ENCODE measurements at places on chromosomes 3 and 15.

DNA sequence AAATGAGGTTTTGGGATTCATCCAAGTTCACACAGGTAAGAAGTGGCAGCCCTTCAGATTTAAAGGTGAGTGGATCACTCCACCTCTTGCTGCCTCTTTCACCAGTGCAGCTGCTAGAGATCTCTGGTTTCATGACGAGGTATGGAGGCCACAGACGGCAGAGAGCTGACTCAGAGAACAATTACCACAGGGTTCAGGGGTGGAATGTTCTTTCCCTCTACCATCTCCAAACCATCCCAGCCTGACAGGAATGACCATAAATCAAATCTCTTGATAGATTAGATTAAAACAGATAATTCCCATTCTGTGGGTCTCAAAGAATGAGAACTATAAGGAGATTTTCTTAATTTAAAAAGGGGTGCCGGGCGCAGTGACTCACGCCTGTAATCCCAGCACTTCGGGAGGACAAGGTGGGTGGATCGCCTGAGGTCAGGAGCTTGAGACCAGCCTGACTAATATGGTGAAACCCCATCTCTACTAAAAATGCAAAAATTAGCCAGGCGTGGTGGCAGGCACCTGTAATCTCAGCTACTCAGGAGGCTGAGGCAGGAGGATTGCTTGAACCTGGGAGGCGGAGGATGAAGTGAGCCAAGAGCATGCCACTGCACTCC, 174.2 kb upstream of the ATP11B start:
- peak; percentile 74 for DNase-seq

GRCh38 chr3:128489927-128490649, 2.9 kb downstream of the GATA2 start:
- DNase-seq, result peak; percentile 44

DNA sequence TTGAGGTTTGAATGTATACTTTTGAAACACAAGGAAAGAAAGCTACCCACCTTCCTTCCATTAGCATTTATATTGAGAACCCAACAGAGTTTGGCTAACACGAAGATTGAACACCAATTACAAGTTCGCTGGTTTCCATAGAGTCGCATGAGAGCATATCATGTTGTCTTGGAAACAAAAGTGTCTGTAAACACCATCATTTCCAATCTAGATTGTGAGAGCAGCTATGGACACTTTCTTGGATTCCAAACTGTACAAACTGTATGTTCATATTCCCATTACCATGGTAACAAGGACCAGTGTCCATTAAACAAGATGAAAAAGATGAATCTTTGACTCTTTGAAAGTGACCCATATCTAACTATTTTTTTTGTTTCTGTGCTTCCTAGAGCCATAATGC, 529.9 kb upstream of the ROBO1 start:
- no peak for DNase-seq

GRCh38 chr15:37586976-37587375, 347.5 kb upstream of the TMCO5A start:
- DNase-seq, result no peak

DNA sequence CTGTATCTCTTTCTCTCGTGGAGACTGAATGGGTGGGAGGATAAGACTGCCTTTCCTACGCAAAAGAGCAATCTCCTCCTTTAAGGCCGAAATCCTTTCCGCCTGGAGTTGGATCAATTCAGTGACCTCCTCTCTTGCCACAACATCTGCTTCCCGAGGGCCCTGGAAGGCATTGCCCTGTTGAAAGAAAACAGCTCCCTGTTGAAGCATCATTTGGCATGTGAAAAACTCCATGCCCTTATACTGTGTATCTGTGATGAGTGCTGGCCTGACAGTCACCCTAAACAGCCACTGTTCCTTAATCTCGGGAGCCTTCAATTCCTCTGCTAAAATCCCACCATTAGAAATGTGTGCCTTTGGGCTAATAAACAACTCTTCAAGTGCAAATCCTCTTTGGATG, 80.2 kb downstream of the BOC start:
- DNase-seq, result no peak
